HEK293T (cell line): ENCODE measurements at places on chromosomes 4 and X.

- DNase-seq, result no peak
These were observed 91.3 kb upstream of the GALNTL6 start for GRCh38 chr4:171721937-171722336.

DNA sequence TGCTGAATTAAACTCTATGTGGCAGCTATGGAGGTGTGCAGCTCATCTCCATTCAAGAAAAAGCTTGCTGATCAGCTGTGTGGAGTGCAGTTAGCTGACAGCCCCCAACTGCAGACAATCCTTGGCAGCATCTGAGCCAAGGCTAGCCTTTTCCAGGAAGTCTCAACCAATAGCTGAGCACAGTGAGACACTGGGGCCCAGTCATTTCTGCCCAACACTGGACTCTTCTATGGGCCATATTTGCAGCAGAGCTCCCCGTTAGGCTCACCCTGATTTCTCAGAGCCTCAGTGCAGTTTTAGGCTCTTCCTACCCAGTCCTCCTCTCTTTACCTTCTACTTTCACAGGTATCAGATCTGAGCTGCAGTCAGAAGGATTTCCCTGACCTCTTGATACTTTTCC, 12.9 kb downstream of the DDX53 start:
- no peak for DNase-seq

GRCh38 chr4:158869761-158870160, 100.9 kb downstream of the FNIP2 start:
- DNase-seq, result no peak

DNA sequence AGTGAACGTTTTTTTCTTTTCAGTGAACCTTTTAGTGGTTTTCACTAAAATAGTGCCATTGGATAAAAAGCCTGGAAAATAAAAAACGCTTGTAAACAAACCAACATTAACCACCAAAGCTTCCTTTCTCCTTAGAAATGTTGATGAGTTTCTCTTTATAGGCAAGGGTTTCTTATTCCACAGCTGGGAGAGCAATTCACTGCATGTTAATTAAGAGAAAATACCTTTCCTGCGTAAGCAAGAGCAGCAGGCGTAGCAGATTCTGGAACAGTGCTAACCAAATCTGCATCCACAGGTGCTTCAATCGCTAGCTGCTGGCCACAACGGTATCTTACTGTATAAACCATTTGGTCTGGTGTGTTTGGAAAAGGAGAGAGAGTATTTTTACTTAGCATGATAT, 13.3 kb upstream of the AASDH start:
- DNase-seq, result no peak

GRCh38 chr4:17599826-17600225, 14.6 kb upstream of the MED28 start:
- no peak for DNase-seq

GRCh38 chr4:135274416-135274815, 1072.8 kb upstream of the PABPC4L start:
- DNase-seq, result no peak

- no peak for DNase-seq
These were observed 142.8 kb upstream of the PPP1R2C start for GRCh38 chrX:42920752-42921151.

DNA sequence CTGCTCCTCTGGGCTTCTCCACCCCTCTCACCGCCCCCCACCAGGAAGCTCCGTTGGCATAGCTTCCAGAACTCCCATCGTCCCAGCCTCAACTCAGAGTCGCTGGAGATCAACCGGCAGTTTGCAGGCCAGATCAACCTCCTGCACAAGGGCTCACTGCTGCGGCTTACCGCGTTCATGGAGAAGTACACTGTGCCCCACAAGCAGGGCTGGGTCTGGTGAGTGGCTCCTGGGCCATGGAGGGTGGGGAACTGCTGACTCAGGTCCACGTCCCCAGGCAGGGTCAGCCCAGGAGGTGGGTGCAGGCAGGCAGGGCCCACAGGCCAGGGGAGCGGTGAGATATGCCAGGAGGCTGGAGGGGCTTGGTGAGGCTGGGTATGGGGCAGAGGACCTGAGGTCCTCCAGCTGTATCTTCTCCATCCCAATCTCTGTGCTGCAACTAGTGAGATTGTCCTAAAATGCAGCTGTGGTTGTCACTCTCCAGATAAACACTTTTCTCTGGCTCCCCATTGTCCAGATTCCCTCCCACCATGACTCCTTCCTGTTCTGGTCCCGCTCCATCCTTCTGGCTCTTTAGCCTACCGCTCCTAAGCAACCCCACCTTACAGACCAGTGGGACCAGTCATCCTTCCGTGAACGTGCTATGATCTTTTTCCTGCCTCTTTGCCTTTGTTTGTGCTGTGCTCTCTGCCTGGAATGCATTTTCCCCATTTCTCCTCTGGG, 71.9 kb downstream of the STARD8 start:
- DNase-seq, result no peak

DNA sequence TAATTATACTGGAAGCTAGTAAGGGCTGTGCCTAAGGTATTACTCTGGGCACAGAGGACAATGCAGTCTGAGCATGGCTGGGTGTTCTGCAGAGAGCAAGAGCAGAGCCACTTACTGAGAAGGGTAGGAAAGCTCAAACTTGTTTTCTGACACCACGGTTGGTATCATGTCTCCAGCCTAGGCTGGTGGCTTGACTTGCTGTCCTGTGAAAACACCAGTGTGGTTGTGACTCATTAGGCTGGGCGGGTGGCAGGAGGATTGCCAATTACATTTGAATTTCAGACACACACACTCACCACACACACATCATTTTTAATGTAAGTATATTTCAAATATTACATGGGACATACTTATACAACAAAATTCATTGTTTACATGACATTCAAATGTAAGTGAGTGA, 19.7 kb upstream of the MTM1 start:
- no peak for DNase-seq

DNA sequence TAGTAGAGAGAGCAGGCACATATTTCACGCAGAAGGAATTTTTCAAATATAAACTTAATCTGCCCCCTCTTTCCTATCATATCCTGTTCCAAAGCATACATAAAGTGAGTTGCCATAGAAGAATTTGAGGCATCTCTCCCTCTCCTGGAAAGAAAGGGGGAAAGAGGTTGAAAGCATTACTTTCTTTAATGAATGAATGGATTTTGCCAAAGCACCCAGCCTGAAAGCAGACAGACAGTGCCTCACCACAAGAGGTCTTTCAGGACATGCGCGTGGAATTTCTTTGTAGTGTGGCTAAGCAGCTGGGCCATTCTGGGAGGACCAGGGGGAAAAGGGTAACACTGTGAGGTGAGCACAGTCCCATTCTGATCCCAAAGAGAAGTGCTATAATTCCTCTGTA, 651.4 kb downstream of the IQCM start:
- no peak for DNase-seq
